ENCODE measurements at places on chromosomes 5 and 9. TPM values are rescaled to one million over a fixed set of nuclear protein-coding genes. Genes with fewer than 3 reads are reported as not detected.

The IFNK gene
- total RNA-seq: not detected

The PKD2L2 gene
- not detected for total RNA-seq

The SPATA31C1 gene
- not detected for total RNA-seq

The TSSK1B gene
- total RNA-seq: 0.20 TPM

The GMCL2 gene
- total RNA-seq: not detected

The FUBP3 gene
- 46.7 TPM for total RNA-seq

The TAF1L gene
- total RNA-seq: not detected

The FAM120AOS gene
- 29.4 TPM for total RNA-seq

The SLC24A2 gene
- not detected for total RNA-seq

The GARIN3 gene
- total RNA-seq: not detected

The AQP7 gene
- 0.59 TPM for total RNA-seq

The PCDHGB3 gene
- total RNA-seq: 2.2 TPM
